ENCODE measurements at places on chromosomes 4 and X. TPM values are rescaled to one million over a fixed set of nuclear protein-coding genes. Genes with fewer than 3 reads are reported as not detected.

Gene CHST7
- 6.1 TPM for total RNA-seq

DNA sequence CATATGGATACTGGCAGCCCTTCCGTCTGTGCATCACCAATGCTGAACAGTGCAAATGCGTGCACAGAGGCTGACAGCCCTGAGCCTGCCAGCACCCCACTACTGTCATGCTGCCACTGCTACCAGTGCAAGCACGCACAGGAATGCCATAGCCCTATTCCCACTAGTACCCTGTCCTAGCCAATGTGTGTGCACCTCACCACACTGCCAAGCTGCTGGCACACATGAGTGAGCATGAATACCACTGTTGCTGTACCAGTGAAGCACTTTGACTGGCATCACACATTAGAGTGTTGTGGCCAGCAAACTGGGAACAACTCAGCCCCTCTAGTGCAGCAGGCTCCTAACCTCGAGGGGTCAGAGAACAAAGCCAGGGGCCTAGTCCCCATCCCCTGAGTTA, 102.9 kb upstream of the PCDH10 start:
- DNase-seq, result no peak

Gene GLRA2
- not detected for total RNA-seq

Gene CT45A3
- total RNA-seq, result not detected

DNA sequence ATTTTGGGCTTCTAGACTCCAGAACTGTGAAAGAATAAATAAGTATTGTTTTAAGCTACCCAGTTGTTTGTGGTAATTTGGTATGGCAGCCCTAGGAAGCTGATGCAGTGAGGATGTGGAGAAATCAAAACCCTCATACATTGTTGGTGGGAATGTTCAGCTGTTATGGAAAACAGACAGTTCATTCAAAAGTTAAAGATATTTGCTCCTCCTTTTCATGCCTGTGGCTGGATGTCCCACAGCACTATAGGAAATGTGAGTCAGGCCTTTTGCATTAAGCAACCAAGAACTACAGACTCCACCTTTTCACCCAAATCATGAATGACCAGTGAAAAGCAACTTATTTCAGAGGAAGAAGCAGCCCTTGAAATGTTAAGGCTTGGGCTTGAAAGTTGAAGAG, 6.7 kb downstream of the BBS12 start:
- DNase-seq, result no peak

Gene CXorf49
- not detected for total RNA-seq

DNA sequence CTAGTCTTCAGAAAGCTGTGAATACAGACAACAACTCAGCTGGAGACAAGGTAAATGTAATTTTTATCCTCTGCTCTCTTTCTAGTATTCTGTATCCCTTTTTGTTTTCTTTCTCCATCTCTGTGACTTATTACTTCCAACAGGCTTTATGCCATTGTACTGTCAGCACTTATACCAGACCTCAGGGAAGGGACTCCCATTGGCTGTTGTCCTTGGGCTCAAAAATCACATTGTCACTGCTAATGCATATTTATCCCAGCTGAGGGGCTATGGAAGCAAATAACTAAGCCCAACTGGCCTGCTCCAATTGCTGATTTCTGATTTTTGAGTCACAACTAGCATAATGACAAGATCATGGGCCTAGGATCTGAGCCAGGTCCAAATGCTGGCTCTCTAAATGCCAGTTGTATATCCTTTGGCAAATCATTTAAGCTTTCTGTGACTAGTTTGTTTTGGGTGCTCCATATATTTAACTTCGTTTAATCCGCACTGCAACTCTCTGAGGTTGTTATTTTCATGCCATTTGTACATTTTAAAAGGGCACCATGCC, 395.1 kb upstream of the GNPDA2 start:
- no peak for DNase-seq

GRCh38 chr4:139682741-139683151, 17.1 kb downstream of the MGST2 start:
- DNase-seq, result no peak

GRCh38 chrX:53715346-53715924, 28.9 kb upstream of the HUWE1 start:
- no peak for DNase-seq

Gene RAB40AL
- total RNA-seq, result 0.44 TPM

- DNase-seq, result no peak
Measured at GRCh38 chrX:14267216-14267615, 237.5 kb upstream of the GEMIN8 start.

- no peak for DNase-seq
Measured at GRCh38 chrX:34956916-34957315, 14.3 kb downstream of the FAM47B start.

- no peak for DNase-seq
Measured at GRCh38 chr4:98930311-98930865, 1.5 kb upstream of the EIF4E start.

Data from Panc1 (cell line).